Panc1 (cell line): ENCODE measurements at places on chromosomes 2 and 18. TPM values are rescaled to one million over a fixed set of nuclear protein-coding genes. Genes with fewer than 3 reads are reported as not detected.

The CNGA3 gene
- total RNA-seq, result not detected

The SRD5A2 gene
- not detected for total RNA-seq

The TMX3 gene
- total RNA-seq, result 37.4 TPM

The RGPD5 gene
- total RNA-seq, result 97.9 TPM

The BOLL gene
- total RNA-seq, result not detected

The CRIM1 gene
- 290 TPM for total RNA-seq

The VIT gene
- 0.77 TPM for total RNA-seq

The C18orf54 gene
- total RNA-seq, result 7.5 TPM

The RFTN2 gene
- not detected for total RNA-seq

The GAD1 gene
- 12.5 TPM for total RNA-seq

The HOXD13 gene
- not detected for total RNA-seq

The FBXO41 gene
- total RNA-seq, result 6.5 TPM

The UCN gene
- 4.4 TPM for total RNA-seq

The CHRNA1 gene
- total RNA-seq, result not detected

The HRH4 gene
- total RNA-seq, result not detected

The SLC8A1 gene
- total RNA-seq, result 0.59 TPM

The TMEM37 gene
- 0.28 TPM for total RNA-seq

The CYBRD1 gene
- 2.5 TPM for total RNA-seq

The FRZB gene
- total RNA-seq, result 0.08 TPM

The RGPD4 gene
- total RNA-seq, result not detected

The C2orf66 gene
- total RNA-seq, result 0.33 TPM

The AQP4 gene
- not detected for total RNA-seq

The UGT1A8 gene
- total RNA-seq, result 0.15 TPM

The ABCB11 gene
- total RNA-seq, result 0.05 TPM

The RAD51AP2 gene
- not detected for total RNA-seq

The QPCT gene
- total RNA-seq, result 2.3 TPM

The IL1B gene
- total RNA-seq, result not detected

The VWA3B gene
- total RNA-seq, result not detected

The TUBB6 gene
- total RNA-seq, result 125 TPM

The FSIP2 gene
- total RNA-seq, result 0.03 TPM

The PID1 gene
- 2.9 TPM for total RNA-seq

The TTN gene
- 0.13 TPM for total RNA-seq

The NT5DC4 gene
- not detected for total RNA-seq

The FSHR gene
- not detected for total RNA-seq

The TTL gene
- total RNA-seq, result 81.5 TPM

The STAT4 gene
- total RNA-seq, result 0.05 TPM

The GREB1L gene
- total RNA-seq, result 11.0 TPM

The C2orf72 gene
- 3.2 TPM for total RNA-seq
